ENCODE measurements at places on chromosomes 1 and 21.

DNA sequence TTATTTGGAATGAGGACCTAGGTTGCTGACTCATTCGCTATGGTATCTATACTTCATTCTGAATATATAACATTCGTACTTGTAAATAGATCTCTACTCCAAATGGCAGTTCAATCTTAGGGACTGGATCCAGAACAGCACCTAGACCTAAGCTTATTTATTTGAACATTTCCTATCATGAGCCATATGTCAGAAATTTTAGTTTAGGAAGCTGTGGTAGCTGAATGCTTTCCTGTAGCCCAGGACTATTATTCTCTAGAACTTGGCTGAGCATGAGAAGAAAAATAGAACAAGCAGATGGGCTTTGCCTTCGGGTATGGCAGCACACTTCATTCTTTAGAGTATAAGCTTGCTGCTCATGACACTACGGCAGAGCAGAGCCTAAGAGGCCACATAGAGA is 1114.4 kb upstream of the B3GALT2 start:
- DNase-seq: no peak

DNA sequence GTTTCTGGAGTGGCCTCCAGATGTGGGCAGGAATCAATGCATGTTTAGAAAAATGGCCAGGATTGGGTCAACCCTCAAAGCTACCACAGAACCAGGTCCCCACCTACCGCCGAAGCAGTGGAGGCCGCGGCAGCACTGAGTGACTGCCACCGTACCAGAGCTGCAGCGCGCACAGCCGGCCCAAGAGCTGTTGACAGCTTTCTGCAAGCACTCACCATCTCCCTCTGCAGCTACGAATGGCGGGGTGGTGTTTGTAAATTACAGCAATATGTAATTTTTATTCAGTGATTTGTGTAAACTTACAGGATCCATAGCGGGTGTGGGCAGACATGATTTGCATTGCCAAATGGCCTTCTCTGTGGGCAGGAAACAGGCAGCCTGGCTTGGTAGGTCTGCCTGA is 96.4 kb downstream of the CAMK2N1 start:
- DNase-seq: no peak

- DNase-seq: peak; percentile 78
These were observed 214.4 kb downstream of the NRIP1 start for GRCh38 chr21:14850394-14850793.

- no peak for DNase-seq
These were observed 73.6 kb downstream of the CRB1 start for GRCh38 chr1:197341626-197342025.
